Stimulated activated naive CD4-positive, alpha-beta T cell (primary cell): ENCODE measurements at places on chromosomes 12 and 14.

- DNase-seq, result no peak
Measured at GRCh38 chr12:101743724-101744472, 4.6 kb upstream of the SYCP3 start.

GRCh38 chr12:120229487-120230325 is 28.8 kb upstream of the RPLP0 start:
- DNase-seq, result no peak

DNA sequence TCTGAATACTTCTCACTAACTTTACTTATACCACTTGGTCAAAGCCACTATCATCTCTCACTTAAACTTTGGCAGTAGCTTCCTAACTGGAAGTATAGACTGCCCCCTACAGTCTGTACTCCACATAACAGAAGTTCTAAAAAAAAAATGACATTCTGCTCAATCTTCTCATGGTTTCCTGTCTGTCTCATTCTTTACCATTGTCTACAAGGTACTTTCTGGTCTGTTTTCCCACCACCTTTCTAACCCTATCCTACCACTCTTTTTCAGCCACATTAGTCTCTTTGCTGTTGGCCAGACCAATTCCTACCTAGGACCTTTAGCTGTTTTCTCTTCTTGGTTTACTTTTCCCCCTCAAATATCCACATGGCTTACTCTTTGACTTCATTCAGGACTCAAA is 14.7 kb downstream of the CPSF6 start:
- no peak for DNase-seq

DNA sequence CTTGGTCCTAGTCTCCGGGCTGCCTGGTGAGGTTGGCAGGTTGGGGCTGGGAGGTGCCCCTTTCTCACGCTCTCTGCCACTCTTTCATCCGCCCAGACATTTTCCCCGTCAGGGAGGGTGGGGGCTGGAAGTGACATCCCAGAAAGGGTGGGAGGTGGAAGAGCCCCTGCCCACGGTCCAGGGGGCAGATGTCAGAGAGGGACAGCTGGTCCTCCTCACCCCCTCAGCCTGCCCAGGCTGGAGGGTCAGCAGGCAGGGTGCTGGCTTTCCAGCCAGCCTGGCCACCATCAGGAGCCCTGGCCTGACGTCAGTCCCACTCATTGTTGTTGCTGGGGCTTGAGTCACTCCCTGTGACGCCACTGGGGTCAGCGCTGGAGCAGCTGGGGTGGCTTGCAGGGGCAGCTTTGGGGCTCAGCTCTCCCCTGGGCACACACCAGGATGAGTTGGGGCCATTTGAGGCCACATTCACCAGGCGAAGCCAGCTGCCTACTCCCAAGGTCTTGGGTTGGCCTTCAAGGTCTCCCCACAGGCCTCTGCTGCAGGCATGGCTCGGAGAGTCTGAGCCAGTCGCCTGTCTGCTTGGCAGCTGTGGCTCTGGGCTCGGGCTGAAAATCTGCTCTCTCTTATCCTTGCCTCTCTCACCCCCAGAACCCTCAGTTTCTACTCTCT is 5.7 kb upstream of the ATG101 start:
- no peak for DNase-seq

DNA sequence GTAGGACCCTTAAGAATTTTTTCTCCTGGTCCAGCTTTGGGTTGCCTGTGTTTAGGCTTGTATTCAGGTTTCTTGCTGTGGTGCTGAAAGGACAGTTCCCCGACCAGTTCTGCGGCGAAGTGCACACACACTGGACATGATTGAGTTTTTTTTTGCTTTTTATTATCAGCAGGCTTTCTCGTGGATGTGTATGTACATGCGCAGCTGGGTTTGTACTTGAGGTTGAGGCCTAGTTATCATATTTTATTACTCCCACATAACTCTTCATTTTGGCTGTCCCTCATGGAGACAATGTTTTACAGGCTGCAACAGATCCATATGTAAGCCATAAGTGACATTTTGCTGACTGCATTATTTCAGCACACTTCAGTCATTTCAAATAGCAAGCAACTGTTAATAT is 2.5 kb downstream of the SCN8A start:
- DNase-seq, result peak; percentile 16

DNA sequence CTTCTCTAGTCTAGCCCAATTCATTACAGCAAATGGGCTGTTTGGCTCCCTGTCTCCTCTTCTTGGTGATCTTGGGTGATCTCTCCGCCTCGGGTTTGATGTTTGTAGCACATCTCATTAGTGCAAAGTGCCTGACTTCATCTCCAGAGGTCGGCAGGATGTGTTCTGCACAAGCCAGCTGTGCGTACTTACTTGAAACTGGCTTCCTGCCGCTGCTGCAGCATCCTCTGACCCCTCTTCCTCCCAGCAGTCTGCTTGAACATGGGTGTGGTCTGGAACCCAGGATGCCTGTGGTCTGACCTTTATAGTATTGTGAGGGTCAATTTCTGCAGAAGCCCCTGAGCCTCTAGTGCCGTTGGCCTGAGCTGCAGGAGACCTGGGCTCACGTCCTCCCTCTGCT is 99.2 kb downstream of the BEGAIN start:
- DNase-seq, result no peak

GRCh38 chr12:76455582-76456345 is 103.8 kb downstream of the OSBPL8 start:
- DNase-seq, result peak; percentile 41

GRCh38 chr14:53956427-53957201 is at the start of gene BMP4:
Gene BMP4, minus strand, starts transcription at chr14:53956825. Its CDS starts 4,603 bp downstream, at chr14:53952222.
- DNase-seq, result no peak

GRCh38 chr12:18446061-18446644 is 184.8 kb downstream of the PIK3C2G start:
- no peak for DNase-seq

- no peak for DNase-seq
Measured at GRCh38 chr14:64998455-64998931, 11.8 kb downstream of the FNTB start.

- DNase-seq, result no peak
Measured at GRCh38 chr14:104784218-104784568, 11.4 kb downstream of the AKT1 start.

DNA sequence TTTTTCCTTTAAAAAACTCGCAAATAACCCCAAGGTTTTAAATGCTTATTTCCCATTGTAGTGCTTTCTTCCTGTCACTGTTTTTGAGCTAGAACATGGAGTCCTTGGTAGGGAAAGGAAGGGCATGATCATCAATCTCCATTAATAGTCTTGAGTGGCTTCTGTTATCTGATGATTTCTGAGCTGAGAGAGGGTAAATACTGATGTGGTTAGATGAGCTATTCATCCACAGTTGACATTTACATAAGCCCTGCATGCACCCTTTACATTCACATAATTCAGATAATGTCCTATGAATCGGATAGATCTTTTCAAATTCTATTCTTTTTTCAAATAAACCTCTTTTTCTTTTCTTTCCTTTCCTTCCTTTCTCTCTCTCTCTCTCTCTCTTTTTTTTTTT is 81.4 kb downstream of the NTN4 start:
- DNase-seq, result no peak

- no peak for DNase-seq
Measured at GRCh38 chr12:7142809-7143465, 12.8 kb downstream of the CLSTN3 start.

DNA sequence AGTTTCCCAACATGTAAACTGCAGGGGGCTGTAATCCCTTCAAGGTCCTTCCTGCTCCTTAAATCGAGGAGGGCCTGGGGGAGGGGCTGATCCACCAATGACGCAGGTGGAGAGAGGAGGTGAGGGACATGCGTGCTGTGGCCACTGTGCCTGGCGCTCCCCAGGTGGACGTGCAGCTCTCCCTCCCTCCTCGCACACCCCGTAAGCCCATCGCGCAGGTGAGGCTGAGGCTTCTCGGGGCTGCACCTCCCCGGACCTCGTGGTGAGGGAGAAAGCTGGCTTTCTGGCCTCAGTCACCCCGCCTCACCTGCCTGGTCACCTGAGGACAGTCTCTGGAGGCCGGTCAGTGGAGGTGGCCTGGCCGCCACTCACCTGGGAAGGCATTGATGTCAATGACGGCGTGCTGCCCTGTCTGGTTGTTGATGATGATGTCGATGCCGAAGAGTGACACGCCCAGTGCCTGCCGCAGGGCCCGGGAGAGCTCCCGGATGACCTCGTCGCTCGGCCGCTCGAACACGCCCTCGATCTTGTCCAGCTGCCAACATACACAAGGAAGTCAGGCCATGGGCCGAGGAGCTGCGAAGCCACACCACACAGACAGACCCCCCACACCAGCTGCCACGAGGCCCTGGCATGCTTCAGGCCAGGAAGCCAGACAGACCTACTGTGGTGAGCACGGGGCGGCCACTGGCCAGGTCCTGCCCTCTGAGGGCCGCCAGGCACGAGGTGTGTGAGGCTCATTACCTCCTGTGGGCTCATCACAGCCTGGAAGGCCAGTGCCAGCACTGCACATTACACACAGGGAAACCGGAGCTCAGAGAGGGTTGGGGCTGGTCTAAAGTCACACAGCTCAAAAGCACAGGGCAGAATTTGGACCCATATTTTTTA is 23.3 kb downstream of the CHGA start:
- no peak for DNase-seq

DNA sequence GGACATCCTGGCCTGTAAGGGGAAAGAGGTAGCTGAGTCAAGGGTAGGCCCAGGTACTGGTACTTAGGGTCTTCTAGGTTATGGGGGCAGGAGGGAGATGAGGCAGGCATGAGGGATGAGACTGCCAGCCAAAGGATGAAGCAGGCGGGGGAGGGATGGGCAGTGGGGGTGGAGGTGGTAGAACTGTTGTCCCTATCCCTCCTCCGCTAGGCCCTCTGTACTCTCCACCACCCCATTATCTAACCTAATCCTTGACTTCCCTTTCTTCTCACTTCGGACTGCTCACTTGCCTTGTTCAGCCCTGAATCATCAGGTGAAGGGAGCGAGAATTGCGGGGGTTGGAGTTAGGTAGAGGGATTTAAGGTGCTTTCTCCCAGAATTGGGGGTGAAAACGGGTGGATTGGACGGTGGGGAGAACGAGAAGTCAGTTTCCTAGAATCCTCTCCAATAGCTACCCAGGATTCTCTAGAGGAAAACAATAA is 562 bp downstream of the PAN2 start:
- no peak for DNase-seq

DNA sequence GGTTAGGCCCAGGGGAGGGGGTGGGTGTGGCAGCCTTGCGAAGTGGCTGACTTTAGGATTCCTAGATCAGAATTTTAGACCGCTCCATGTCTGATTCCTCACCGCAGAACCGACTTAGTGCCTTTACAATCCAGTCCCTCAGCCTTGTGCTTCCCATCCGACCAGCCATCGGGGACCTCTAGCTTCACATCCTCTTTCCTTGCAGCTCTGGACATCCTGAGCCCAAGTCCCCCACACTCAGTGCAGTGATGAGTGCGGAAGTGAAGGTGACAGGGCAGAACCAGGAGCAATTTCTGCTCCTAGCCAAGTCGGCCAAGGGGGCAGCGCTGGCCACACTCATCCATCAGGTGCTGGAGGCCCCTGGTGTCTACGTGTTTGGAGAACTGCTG is 557 bp downstream of the COPS7A start:
- no peak for DNase-seq
